ENCODE measurements at places on chromosomes 11 and 22.

DNA sequence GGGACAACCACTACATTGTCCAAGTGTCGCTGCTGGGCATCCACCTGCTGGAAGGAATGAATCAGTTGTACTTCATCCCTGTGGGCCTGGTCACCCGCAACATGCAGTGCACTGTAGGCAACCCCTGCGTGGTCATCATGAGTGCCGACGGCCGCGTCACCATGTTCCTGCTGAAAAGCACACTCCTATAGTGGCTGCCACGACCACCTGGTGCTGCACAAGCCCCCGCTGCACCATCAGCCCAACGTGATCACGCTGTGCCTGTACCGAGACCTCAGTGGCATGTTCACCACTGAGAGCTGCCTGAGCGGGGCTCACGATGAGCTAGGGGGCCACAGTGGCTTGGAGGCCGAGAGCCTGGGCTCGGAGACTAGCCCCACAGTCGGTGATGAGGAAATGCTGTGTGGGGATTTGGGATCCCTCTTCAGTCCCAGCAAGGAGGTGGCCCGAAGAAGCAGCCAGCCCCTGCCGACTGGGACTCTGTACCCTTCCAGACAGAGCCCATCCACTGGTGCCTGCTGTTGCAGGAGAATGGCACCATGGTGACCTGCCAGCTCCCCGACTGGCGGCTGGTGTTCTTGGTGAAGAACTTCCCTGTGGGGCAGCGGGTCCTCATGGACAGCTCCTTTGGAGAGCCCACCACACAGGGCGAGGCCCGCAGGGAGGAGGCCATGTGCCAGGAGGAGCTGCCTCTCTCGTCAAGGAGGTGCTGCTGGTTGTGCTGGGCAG, 15.7 kb upstream of the SLC5A4 start:
- no peak for DNase-seq

DNA sequence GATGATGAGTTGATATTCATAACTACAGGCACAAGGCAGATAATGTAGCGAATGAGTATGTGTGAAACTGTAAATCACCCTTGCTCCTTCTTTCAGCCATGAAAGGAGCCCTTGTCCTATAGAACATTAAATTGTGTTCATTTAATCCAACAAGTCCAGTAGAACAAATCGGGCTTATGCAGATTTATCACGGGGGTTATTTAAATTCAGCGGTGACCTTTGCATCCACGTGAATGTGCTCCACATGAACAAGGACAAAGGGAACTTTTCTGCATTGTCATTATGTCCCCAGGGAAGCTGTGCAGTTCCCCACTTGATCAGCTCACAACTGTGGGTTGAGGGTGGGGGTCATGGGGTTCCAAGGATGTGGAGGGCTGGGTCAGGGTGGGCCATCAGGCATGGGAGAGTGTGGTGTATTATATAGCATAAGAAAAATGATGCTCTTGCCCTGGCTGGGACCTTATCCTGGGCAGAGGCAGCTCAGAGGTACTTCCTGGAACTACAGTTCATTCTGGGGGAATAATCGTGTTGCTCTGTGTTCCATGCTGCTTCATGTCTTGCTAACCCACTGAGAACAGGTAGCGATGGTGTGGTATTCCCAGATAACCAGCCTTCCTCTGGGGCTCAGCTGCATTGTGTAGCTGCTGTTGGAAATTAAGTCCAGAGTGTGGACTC, 306.6 kb downstream of the FAT3 start:
- no peak for DNase-seq

GRCh38 chr11:10622957-10623791, 54.7 kb upstream of the LYVE1 start:
- no peak for DNase-seq

DNA sequence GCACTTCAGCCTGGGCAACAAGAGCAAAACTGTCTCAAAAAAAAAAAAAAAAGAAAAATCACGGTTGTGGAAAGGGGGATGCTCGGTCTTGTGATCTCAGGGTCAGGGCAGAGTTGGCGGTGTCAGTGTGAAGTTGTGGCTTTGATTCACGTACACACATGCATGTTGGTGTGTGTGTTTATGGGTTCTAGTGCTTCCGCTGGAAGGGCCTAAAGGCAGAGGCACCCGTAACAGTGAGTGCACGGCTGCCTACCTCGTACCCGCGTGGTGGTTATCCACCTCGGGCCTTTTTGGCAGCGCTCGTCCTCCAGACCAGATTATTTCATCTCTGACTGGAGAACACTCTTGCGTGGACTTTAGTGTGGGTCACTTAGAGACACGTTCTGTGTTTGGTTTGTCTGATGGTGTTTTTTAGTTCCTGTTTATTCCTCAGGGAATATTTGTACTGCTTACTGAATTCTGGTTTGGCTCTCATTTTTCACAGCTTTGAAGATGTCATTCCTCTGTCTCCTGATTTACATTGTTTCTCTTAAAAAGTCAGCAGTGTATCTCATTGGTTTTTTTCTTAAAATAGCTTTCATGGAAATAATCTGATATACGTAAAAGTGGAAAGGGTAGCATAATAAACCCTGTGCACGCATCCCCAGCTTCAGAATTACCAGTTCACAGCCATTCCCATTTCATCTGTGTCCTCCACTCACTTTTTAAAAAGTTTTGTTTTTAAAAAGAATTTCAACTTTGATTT, 15.6 kb downstream of the ZBED4 start:
- no peak for DNase-seq

DNA sequence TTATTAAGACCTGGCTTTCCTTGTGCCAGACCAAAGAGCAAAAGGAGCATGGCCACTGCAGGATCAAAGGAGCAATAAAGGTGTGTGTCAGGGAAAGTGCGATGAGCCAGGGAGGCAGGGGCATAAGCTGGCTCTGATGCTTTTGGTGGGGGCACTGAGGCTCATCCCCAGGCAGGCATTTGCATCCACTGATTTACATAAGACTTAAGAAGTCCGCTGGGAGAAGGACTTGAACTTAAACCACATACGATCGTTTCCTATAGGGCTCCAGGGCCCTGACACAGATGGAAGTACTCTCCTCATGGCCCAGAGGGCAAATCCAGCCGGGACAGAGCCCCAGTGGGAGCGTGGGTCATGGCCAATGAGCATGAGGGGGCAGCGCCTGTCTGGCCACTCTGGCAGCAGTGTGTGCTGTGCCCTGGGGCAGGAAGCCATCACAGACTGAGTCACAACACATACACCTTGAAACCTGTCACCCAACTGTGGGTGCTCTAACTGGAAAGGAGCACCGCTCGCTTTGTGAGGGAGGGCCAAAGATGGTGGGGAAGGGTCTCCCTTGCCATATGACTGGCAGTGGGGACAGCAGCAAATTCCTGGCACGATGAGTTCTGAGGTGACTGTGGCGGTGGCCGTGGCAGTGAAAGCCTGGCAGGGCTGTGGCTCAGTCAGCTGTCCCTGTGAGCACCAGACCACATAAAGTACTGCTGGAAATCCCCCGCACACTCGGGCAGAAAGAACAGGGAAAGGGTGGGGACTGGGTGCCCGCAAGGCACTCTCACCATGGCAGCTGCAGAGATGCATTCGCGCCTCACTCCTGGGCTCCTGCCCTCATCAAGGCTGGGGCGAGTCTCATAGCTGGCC, 79.4 kb upstream of the LMO1 start:
- DNase-seq, result peak; percentile 17

DNA sequence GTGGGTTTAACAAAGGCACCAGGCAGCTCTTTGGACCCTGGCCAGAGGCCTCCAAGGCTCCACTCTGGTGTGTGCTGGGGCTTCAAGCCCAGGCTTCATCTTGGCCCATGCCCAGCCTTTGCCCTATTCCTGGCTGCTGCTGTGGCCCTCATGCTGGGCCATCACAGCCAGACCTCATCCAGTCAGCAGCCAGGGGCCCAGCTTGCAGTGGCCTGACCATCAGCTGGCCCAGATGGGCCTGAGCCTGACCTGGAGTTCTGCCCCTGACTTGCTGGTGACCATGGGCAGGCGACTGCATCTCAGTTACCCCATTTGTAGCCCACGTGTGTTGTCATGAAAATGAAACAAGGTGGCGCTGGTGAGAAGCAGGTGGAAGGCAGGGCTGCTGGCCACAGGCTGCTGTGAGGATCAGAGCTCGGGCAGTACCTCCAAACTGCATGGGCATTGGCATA, 76.1 kb downstream of the MED15 start:
- DNase-seq, result no peak

- DNase-seq, result no peak
Observed at GRCh38 chr11:120121914-120122473, 15.9 kb downstream of the TRIM29 start.

DNA sequence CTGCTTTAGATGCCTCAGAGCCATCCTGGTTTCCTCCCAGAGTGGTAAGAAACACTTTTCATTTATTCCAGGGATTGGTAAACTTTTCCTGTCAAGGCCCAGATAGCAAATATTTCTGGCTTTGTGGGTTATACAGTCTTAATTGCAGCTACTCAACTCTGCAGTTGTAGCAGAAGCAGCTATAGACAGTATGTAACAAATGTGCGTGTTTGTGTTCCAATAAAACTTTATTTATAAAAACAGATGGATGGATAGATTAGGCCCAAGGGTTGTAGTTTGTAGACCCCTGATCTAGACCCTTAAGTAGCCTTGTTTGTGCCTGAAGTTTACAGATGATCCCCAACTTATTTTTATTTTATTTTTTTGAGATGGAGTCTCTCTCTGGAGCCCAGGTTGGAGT, 17.9 kb downstream of the NNMT start:
- DNase-seq, result no peak

DNA sequence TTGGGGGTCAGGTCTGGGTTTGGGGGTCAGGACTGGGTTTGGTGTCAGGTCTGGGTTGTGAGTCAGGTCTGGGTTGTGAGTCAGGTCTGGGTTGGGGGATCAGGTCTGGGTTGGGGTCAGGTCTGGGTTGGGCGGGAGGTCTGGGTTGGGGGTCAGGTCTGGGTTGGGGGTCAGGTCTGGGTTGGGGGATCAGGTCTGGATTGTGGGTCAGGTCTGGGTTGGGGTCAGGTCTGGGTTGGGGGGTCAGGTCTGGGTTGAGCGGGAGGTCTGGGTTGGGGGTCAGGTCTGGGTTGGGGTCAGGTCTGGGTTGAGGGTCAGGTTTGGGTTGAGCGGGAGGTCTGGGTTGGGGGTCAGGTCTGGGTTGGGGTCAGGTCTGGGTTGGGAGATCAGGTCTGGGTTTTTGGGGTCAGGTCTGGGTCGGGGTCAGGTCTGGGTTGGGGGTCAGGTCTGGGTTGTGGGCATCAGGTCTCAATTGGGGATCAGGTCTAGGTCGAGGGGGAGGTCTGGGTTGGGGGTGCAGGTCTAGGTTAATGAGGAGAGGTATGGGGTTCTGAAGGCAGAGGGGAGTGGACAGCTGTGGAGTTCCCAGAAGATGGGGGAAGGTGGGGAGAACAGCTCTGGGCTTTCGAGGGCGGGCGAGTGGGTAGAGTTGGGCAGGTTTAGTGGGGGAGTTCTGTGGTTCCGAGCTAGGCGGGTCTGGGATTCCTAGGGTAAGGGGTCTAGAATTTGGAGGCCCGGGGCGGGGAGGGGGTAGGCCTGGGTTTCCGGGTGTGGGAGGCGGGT, 629 bp downstream of the TTLL8 start:
- DNase-seq, result no peak

GRCh38 chr11:121936781-121937447, 179.1 kb downstream of the BLID start:
- DNase-seq, result no peak

DNA sequence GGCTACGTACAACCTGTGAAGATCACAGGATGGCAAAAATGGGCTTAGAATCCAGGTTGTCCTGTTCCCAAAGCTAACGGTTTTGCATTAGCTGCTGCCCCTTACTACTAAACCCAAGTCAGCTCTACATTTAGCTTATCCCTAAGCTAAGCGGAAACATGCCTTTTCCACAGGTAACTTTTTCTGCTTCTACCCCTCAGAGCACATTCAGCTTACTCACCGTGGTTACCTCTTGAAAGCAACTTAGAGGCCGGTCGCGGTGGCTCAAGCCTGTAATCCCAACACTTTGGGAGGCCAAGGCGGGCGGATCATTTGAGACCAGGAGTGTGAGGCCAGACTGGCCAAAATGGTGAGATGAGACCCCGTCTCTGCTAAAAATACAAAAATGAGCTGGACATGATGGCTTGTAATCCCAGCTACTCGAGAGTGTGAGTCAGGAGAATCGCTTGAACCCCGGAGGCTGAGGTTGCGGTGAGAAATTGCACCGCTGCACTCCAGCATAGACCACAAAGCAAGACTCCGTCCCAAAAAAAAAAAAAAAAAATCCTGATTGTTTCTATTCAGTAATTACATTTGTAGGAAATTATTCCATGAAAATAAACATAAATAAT, 790 bp upstream of the TMEM41B start:
- no peak for DNase-seq

DNA sequence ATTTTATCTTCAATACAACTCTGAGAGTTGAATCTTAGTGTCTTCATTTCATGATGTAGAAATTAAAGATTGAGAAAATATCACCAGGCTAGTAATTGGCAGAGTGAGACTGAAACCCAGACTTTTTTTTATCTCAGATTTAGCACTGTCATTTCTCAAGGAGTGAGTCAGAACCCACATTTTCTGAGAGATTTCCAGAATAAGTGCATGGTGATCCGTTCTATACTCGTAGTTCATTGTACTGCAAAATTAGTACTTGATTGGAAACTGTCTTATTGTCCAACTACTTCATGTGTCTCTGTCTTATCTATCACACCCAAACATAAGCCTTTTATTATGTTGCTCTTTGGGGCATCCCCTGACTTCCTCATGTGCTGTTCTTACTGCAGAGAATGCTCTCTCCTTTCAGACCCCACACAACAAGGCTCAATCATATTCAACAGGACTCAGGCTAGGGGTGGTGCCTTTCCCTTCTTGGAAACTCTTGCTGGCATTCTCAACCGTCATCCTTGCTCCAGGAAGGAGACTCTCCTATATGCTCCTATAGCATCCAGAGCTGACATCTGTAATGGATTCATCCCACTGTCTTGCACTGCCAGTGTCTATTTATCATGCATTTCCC, 76.7 kb upstream of the BLID start:
- DNase-seq, result peak; percentile 58

- no peak for DNase-seq
Observed at GRCh38 chr11:701741-702461, 4.1 kb upstream of the EPS8L2 start.

- peak; percentile 14 for DNase-seq
Observed at GRCh38 chr22:37233751-37234631, 10.1 kb downstream of the RAC2 start.

- no peak for DNase-seq
Observed at GRCh38 chr11:94746721-94747120, 21.4 kb upstream of the AMOTL1 start.

GRCh38 chr11:94926698-94927237, 46.6 kb downstream of the CWC15 start:
- DNase-seq, result no peak

GRCh38 chr22:39176143-39176713, 23.7 kb upstream of the CBX7 start:
- no peak for DNase-seq
